A549 treated with CORT108297 at 1 μM for 4 hours (cell line): ENCODE measurements at places on chromosomes 11 and 22. TPM values are rescaled to one million over a fixed set of nuclear protein-coding genes. Genes with fewer than 3 reads are reported as not detected.

Gene SBF2
- 11.8 to 17.4 TPM (median 12.4 TPM) in 5 replicates for total RNA-seq

Gene CD3E
- total RNA-seq: not detected in 5 replicates

Gene MMP13
- 0.05 TPM in 2 of 5 replicates, not detected in the others for total RNA-seq

Gene PANX2
- 4.6 to 7.9 TPM (median 7.1 TPM) in 5 replicates for total RNA-seq

Gene ELMOD1
- 0.12 to 0.42 TPM (median 0.19 TPM) in 5 replicates for total RNA-seq

Gene CD151
- 725 to 879 TPM (median 864 TPM) in 5 replicates for total RNA-seq

Gene PRR5L
- 9.9 to 12.6 TPM (median 11.2 TPM) in 5 replicates for total RNA-seq

Gene CDKN1C
- 0.74 to 1.1 TPM (median 0.81 TPM) in 5 replicates for total RNA-seq

Gene MYOD1
- not detected in 5 replicates for total RNA-seq

Gene GRIK4
- 0.02 to 0.03 TPM in 2 of 5 replicates, not detected in the others for total RNA-seq

Gene SLC22A9
- total RNA-seq: not detected in 5 replicates

Gene MOB2
- total RNA-seq: 38.4 to 47.8 TPM (median 46.6 TPM) in 5 replicates

Gene POTEH
- total RNA-seq: not detected in 5 replicates

Gene MYO18B
- total RNA-seq: 0.01 to 0.08 TPM (median 0.03 TPM) in 4 of 5 replicates, not detected in the other

Gene SNX32
- 0.06 to 0.27 TPM (median 0.08 TPM) in 3 of 5 replicates, not detected in the others for total RNA-seq

Gene NLRP14
- not detected in 5 replicates for total RNA-seq

Gene LMNTD2
- 1.9 to 3.3 TPM (median 2.7 TPM) in 5 replicates for total RNA-seq

Gene OR4D5
- total RNA-seq: not detected in 5 replicates

Gene FKBP2
- total RNA-seq: 121 to 143 TPM (median 138 TPM) in 5 replicates
